ENCODE measurements at places on chromosomes 11 and 22. TPM values are rescaled to one million over a fixed set of nuclear protein-coding genes. Genes with fewer than 3 reads are reported as not detected.
A peak's percentile ranks its signal among the peaks of the same experiment; 100 is the strongest.

The ABCC8 gene
- 0.91 TPM for total RNA-seq

- no peak for DNase-seq
These were observed 110.2 kb downstream of the TENM4 start for GRCh38 chr11:79330651-79331050.

DNA sequence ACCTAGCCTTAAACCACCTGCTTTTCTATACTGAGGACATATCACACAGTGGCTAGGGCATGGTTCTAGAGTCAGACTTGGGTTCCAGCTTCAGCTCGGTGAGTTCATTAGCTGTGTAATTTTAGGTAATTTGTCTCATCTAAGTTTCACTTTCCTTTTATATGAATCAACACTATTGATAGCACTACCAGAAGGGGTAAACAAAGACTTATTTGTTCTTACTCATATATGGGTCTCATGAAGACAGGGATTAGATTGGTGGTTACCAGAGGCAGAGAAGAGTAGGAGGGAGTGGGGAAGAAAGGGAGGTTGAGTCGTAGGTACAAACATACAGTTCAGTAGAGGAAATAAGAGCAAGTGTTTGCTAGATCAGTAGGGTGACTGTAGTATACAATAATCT lies 924.7 kb downstream of the OPCML start:
- DNase-seq: no peak

DNA sequence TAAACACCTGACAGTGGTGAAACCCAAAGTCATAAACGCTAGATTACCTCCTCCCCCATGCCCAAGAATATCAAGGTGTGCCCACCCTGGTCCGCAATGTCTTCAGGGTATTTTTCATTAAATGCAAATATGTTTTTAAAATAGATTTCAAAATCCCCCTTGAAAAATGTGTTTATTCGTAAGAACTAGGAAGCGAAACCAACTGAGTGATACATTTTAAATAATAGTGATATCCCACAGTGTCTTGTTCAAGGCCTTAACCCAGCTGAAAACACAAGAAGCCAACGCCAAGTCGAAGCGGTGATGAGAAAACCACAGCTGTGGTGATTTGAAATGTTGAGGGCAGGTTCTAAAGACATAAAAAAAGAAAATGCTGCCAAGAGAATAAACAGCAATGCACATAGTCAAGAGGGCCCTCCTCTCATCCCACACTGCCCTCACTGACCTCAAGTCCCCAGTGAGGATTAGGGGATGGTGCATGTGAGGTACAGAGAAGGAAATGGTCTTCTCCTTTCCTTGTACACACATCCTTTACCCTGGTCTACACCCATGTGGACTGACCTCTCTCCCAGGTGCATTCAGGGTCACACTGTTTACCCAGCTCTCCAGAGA lies 25.5 kb downstream of the KCNJ1 start:
- DNase-seq: no peak

DNA sequence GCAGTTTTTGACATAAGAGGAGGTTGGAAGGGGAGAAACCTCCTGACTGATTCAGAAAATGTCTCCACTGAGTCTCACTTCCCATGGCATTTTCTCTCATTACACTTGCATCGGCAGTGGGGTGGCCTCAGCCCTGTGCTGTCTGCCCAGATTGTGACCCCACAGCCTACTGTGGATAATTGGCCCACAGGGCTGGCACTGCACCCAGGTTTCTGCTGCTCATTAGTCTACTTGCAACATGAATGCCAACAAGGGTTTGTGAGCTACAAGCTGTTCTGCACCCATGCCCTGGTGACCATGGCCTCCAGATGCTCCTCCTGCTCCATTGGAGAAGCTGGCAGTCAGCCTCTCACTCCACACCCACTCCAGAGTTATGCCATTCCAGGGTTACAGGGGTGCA lies 296.0 kb downstream of the CTTN start:
- DNase-seq: no peak

DNA sequence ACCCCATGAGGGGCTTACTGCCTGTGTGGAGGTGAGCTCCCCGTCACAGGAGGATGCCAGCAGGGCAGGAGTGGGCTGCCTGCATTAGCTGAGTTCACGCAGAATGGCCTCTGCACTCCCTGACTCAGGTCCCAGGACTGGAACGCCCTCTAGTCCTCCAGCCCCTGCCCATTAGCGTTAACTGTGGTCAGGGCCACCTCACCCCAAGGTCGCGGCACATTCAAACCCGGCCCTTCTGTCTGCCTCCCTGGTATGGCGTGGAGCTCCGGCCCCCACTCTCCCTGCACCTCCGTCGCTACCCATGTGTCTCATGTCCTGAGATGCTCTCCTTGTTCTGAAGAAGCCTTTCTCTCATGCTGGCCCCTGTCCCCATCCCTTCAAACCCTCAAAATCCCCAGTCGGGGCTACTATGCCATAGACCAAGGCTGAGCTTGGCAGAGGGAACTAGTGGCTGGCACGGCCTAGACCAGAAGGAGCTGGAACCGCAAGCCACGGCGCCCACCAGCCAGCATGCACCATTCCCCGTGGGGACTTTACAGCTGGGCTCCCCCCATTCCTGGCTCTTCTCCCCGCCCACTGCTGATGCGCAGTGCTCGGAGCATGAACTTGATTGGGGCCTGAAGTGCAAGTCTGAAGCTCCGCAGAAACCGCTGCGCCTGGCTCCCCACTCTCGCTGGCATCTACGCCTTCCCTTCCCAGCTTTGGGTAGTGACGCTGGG lies 79.5 kb upstream of the RTL6 start:
- DNase-seq: peak; percentile 16
